GM19239 (cell line): ENCODE measurements at places on chromosomes 2 and 18.

DNA sequence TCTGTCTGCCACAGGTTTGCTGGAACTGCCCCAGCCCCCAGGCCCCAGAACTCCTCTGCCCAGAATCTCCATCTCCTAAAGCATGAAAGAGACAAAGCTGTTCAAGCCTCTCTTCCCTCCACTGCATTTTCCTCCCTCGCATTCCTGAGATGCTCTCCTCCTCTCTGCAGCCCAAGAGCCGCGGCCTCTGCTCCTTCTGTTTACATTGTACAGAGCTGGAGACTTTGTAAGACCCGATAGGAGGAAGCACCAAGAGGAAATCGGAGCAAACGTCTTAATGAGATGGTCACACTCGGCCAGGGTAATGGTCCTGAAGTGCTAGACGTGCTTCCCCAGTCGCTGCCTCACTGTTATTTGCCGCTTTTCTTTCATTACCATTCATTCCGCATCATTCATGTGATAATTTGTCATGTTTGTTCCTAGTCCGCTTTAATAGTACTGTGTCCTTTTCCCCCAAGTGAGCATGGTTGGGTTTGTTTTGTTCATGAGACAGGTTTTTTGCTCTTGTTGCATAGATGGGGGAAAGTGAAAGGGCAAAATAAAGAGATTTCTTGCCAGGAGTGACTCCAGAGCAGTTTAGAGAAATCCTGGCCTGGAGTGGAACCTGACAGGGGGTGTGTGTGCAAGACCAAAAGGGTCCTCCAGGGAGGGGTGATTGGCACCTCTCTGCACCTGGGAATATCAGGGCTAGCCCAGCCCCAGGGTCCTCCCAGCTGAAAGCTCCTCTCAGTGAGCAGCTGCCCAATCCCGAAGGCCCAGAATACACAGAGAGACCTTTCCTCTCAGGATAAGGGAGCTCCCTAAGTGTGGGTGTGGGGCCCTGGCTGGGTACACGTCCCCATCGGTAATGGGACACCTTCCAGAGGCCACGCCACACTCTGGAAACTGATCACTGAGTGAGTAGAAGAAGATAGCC, 44.9 kb upstream of the ID2 start:
- DNase-seq: no peak

DNA sequence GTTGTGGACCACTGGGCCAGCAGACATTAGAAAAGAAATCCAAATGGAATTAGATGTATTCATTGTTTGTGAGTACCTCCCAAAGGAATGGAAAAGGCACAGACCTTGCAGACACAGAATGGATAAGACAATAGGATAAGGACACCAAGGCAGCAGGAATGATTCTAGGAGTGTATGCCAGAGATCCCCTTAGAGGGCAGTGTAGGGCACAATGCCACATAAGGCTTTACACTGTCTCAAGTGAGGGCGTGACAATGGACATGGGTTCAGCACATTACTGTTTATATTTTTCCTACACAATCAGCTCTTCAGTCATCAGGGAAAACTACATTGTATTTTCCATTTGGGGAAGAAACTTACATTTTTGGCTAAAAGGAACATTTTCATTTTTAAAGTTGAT, 250.9 kb downstream of the PTH2R start:
- no peak for DNase-seq

GRCh38 chr2:42764096-42764495, at the start of gene OXER1:
TSS of gene OXER1 (minus strand) at chr2:42764135. CDS start at chr2:42764062, 73 bp downstream.
- no peak for DNase-seq

GRCh38 chr18:12393998-12394397, 13.7 kb upstream of the PRELID3A start:
- DNase-seq: no peak

GRCh38 chr2:120642646-120643045, 93.0 kb upstream of the GLI2 start:
- DNase-seq: no peak

- DNase-seq: no peak
Measured at GRCh38 chr18:5197461-5197860, 404 bp upstream of the AKAIN1 start.

DNA sequence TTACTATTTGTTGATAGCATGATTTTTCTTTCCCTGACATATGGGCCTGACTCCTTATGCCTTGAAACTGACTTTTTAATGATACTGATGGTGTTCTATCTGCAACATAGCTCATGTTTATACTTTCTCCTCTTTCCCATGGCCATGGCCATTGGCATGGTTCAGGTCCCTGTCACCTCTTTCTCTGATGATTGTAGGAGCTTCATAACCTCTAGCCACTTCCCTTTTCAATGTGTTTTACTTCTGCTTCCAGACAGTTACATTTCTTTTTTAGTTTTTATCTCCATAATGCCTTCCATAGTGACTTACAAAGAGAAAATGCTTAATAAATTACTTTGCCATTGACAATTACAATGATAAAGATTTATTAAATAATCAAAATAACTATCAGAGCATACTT, 177.9 kb upstream of the SETBP1 start:
- no peak for DNase-seq

DNA sequence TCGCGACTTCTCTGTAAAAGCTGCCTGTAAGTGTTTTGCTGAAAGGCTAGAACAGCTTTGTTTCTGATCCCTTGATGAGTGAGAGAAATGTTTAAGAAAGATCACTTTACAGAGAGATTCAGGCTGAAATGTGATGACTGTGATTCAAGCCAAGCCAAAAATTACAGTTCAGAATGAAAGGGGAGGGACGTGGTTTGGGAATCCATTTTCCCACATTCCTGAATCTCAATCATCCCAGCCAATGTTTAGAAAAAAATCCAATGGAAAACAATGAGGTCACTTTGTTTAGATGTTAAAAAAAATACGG, 416.7 kb downstream of the ARHGAP15 start:
- no peak for DNase-seq

DNA sequence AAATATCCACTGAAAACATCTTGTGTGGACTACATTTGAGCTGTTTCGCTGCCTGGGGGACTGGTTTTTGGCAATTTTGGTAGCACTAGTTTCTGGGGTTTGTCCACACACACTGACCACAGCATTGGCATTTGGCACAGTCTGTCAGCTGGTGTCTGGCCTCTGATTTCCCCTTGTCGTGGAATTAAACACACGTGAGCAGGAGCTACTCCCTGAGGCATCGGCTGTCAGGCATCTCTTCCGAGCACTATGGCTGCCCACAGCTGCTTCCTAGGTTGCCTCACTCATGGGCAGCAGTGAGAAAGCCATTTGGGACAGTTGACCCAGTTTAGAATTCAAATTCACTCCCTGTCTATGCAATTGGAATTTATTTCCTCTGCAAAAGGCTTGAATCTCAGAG, 46.8 kb upstream of the FZD5 start:
- DNase-seq: no peak

- no peak for DNase-seq
Measured at GRCh38 chr2:207162316-207162715, 3.4 kb downstream of the KLF7 start.

DNA sequence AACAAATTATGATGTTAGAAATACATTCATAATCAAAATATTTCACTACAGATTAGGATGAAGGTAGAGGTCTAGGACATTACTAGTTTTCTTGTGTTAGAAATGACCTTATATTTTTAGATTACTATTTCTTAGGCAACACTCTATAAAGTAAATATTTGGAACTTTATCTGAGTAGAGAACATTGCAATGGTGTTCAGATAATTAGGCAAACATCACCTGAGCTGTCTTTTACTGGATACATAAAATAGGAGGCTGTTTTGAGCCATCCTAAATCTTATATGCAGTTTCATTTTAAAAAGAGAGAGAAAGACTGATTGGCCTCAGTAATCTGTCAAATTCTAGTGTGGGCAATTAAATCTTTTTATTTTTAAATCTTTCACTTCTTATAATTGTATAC, 304.6 kb downstream of the ARHGAP15 start:
- DNase-seq: no peak

DNA sequence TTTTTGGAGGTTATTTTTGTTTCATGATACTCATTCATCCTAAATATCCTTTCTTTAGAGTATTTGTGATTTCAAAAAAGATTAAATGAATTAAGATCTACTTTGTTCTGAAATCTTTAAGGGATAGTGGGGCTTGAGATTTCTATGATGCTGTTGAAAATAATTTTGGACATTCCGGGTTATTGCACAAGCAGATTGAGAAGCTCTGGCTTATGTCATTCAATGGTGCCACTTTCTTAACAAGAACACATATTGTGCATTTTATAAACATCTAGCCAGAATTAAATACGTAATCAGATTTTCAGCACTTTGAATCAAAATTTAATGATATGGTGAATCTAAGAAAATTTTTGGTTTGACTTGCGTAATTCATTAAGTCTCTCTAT, 207.7 kb upstream of the COL3A1 start:
- DNase-seq: no peak

- no peak for DNase-seq
Measured at GRCh38 chr2:222892321-222892720, 31.5 kb downstream of the ACSL3 start.

DNA sequence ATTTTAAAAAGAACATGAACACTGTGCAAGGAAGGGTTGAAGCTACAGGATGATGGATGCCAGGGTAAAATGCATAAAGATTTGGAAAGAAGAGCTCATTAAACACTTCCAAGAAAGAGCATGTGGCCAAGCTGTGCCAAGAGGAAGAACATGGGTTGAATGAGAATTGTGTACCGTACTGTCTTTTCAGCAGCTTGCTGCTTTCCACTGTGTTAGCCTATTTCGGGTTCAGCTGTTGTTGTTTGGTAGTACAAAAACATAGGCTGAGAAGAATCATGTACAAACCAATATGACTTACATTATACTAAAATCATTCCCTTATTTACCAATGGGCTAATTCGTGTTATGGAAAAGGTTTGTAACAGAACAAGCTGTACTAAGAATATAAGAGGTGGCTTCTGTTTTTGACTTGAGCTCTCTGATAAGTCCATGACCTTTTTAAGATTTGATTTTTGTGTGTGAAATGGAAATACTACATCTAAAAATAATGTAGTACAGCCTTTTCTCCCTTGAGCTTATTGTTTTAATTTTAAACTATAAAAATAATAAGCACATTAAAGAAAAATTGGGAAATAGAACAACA, 188.3 kb upstream of the STON1 start:
- no peak for DNase-seq

DNA sequence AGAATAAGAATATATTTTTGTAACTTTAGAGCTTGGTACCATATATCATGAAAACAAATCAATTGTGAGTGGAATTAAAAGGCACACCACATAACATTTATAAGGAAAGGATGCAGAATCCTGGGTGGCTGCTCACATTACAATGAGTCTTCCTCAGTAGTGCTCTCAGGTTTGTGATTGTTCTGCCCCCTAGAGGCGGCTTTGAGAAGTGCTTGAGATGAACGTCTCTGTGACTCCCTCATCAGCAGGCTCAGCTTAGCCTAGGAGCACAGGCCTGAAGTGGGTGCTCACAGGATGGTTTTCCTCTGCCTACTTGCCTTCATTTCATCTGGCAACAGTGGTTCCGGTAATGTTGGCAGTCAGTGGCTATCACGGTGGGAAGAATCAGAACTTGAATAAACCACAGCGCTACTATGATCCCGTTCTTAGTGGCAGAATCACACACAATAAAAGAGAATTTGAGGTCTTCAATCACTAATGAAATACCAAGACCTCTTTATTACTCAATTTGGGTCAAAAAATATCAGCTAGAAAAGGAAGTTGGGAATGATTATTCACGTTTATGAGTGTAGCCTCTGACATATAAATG, 38.1 kb upstream of the B4GALT6 start:
- peak; percentile 66 for DNase-seq

GRCh38 chr18:76524900-76525698, 30.1 kb upstream of the ZNF516 start:
- no peak for DNase-seq

GRCh38 chr2:235502336-235502735, 8.5 kb downstream of the AGAP1 start:
- DNase-seq: no peak

GRCh38 chr18:22170421-22171257, 1.2 kb downstream of the GATA6 start:
- no peak for DNase-seq

GRCh38 chr18:48989304-48990303, 38.8 kb upstream of the SMAD7 start:
- DNase-seq: no peak

DNA sequence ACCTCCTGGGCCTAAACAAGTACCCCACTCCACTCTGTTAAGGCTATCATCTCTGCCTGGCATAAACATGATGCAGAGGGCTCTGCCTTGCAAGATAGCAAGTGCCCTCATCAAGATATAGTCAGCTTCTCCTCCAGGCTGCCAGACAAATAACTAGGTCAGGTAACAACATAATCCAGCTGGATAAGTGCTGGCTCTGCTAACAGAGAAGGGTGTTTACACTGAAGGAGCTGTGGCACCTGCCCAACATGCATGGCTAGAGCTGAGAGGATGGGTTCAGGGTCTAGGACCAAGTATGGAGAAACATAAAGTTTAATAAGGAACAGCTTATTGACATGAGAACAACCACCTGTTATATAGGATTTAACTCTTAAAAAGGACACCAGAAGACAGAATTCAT, 42.8 kb downstream of the DLGAP1 start:
- DNase-seq: no peak

GRCh38 chr2:179341152-179341866, 76.7 kb upstream of the SESTD1 start:
- DNase-seq: no peak

GRCh38 chr18:45517181-45517741, 98.0 kb upstream of the SLC14A2 start:
- no peak for DNase-seq

DNA sequence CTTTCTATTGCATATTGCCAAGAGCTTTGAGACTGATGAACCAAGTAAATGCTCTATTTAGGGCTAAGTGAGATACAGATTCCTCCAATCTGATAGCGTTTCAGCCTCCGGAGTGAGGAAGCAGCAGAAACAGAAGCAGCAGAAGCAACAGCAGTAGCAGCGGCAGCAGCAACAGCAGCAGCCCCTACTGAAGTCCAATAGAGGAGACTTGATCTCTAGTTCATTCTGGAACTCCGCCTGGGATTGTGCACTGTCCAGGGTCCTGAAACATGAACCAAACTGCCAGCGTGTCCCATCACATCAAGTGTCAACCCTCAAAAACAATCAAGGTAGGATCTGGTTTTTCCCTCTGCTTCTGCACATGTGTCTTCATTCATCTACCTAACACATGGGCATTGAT, at the start of gene DPP10:
Gene DPP10 (plus strand): TSS at position 132 of the 400 bp plus-strand sequence.
- DNase-seq: no peak
